ENCODE measurements at places on chromosomes 16 and 17.

GRCh38 chr17:17700251-17700969, 19.2 kb downstream of the RAI1 start:
- DNase-seq = no peak

- DNase-seq = no peak
Observed at GRCh38 chr16:66740533-66740932, 10.9 kb downstream of the DYNC1LI2 start.

DNA sequence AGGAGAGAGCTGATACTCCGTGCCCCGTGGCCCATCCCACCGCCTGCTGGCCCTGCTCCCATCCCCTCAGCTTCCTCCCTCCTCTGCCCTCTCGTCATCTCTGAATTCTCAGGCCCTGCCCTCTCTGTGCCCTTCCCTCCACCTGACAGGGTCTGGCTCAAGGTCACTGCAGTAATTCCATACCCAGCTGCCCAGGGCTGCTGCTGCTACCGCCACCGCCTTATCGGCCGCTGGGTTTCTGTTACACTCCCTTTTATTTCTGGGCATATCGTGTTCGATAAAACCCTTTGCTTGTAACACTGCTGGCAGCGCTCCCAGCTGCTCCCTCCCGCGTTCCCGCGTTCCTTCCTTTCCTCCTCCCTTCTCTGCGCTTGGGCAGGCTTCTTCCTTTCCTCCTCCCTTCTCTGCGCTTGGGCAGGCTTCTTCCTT, 1.2 kb downstream of the EPN3 start:
- DNase-seq = no peak

DNA sequence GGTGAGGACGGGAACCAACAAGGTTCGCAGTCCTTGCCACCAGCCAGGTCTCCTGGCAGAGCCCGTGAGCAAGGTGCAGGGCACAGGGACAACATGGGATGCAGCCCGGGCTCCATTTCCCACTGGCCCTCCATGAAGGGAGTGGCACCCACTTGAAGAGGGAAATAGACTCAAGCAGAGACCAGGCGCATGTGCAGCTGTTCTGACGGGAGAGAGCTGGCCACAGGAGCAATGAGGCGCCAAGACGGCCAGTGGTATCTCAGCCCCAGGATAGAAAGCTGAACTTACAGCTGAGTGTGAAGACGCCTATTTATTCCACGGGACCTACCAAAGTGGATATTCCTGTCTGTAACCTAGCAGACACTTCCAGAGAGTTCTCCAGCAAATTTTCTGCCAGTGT, 8.2 kb upstream of the FOXJ1 start:
- no peak for DNase-seq

DNA sequence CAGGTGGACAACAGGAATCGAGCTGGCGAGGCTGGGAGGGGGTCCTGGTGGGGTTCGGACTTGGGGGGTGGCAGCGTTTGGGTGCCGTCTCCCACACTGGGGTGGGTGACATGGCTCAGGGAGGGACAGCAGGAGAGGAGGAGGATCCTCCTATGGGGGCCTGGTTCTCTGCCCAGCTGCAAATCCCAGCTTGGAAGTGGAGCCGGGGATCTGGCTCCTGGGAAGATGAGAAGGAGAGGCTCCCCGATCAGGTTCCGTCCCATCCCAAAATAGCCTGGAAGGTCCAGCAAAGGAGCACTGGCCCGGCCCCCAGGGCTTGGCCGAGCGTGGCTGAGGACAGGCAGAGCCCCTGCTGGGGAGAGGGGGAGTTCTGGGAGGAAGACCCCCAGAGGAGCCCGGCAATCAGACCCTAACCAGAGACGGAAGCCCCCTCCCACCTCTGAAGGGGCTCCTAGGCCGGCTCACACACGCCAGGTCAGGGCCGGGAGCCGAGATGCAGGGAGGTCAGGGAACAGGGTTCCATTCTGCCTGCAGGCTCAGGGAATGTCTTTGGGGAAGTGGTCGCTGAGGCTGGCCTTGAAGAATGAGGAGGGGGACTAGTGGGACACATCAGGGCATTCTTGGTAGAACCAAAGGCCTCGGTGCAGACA, 143.7 kb downstream of the ENGASE start:
- no peak for DNase-seq

- DNase-seq = no peak
Observed at GRCh38 chr17:49327835-49328784, 33.9 kb downstream of the ZNF652 start.

DNA sequence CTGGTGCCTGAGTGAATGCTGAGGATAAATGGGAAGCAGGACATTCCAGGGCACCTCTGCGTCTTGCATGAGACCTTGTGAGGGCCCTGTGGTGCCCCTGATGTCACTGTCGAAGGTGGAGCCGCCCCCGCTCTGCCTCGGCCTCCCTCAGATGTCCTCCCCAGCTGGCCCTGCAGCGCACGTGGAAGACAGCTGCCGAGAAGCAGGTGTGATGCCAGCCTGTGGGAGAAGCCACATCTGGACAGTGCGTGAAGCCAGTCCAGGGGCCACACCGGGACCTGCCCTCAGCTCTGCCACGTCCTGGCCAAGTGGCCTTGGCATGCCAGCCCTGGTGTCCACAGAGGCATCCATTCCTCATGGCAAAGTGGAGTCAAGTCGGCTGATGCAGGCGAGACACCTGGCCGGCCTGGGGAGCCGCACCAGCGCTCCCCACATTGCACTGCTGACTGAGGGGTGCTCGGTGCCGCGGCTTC, 21.6 kb upstream of the METRNL start:
- DNase-seq = no peak

- DNase-seq = no peak
Observed at GRCh38 chr16:3974751-3975150, 94.2 kb upstream of the CREBBP start.

GRCh38 chr17:39104046-39104445, 47.4 kb downstream of the PLXDC1 start:
- no peak for DNase-seq

DNA sequence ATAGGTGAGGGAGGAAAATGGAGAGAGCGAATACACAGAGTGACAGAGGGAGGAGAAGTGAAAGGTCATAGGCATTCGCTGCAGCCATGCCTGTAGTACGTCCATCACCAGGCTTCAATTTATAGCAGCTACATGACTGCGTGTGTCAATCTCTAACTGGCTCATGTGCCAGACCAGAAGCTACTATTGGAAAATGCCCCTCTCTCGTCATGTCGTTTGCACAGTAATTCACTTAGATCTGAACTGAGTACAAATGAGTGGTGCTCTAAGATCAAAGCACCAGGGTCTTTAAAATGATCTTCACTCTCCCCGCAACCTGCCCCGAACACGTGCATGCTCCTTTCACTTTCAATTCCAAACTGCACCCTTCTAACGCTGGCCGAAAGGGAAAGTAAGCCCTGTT, 51.3 kb downstream of the ADCY9 start:
- no peak for DNase-seq

DNA sequence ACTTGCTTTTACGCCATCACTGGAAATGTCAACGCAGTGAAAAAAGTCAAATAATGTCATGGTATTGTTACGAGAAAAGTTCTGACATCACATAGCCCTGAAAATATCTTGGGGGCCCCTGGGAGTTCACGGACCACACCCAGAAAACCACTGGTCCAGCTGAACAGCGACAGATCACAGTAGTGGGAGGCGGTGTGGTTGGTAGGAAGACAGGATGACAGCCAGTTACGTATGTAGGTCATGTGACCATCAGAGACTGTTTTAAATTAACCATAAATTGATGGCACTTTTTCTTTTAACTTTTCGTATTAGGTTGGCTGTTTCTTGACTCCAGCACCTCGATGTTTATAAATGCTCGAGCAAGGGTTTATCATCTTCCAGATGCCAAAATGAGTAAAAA, 11.9 kb downstream of the ERCC4 start:
- DNase-seq = no peak

- no peak for DNase-seq
Observed at GRCh38 chr16:88552815-88553214, 17.4 kb upstream of the ZC3H18 start.

- no peak for DNase-seq
Observed at GRCh38 chr16:51399908-51400670, 249.0 kb upstream of the SALL1 start.

GRCh38 chr17:77570565-77570898, 388.0 kb upstream of the TNRC6C start:
- DNase-seq = no peak

GRCh38 chr16:74051-74746, 1.8 kb upstream of the RHBDF1 start:
- DNase-seq = no peak

DNA sequence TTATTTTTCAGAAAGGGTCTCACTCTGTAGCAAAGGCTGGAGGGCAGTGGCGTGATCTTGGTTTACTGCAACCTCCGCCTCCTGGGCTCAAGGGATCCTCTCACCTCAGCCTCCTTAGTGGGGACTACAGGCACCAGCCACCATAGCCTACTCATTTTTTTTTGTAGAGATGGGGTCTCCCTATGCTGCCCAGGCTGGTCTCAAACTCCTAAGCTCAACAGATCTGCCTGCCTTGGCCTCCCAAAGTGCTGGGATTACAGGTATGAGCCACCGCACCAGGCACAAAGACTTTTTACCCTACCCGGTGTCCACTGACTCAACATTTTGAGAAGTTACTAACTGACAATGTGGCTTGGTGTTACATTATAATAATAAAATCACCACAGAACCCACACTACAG, 7.2 kb downstream of the GRB2 start:
- DNase-seq = no peak

DNA sequence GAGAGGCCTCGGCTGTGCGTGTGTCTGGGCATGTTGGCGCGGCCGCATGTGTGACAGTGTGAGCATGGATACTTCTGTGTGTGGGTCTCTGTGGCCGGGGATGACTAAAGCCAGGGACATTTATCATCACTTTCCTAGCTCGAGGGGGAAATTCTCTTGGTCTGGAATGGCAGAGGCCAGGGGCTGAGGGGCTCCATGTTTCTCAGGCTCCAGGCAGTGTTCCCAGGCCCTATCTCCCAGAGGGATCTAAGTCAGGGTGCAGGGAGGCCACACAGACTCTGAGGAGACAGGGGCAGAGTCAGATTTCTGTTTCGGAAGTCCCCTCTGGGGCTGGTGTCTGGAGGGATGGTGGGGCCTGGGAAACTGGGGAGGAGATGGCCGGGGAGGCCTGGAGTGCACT, 23.7 kb upstream of the SPNS2 start:
- DNase-seq = no peak

GRCh38 chr17:75404223-75404730, 1.2 kb downstream of the GRB2 start:
- DNase-seq = no peak

- DNase-seq = no peak
Observed at GRCh38 chr16:50457979-50458491, 89.2 kb upstream of the BRD7 start.

DNA sequence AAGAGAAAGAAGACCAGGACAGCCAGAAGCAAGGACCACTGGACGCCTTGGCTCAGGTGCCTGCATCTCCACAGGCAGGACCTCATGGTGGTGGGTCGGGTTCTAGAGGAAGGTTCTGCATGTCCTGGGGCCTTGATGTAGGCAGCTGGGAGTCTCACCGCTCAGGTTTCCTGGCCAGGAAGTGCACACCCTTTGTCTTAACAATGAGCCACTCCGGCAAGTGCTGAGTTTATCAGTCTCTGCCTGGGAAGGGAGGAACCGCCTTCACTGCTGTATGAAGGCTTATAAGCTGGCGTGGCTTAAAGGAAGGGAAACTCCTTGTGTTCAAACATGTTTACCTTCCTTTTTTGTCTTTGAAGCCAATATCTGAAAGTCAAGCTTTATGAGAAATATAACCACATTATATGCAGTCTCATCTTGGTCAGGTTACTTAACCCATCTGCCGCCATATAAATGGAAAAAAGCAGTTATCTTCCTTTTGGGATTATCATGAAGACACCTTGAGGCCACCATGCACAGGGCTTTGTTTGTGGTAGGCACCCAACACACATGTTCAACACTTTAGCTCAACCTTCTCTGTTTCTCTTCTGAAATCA, at the start of gene ST6GALNAC1:
Gene ST6GALNAC1 (minus strand): TSS at position 205 of the 596 bp plus-strand sequence. CDS start 119 bp downstream, at position 86.
- no peak for DNase-seq

GRCh38 chr17:51636291-51636690, 375.9 kb downstream of the UTP18 start:
- no peak for DNase-seq

DNA sequence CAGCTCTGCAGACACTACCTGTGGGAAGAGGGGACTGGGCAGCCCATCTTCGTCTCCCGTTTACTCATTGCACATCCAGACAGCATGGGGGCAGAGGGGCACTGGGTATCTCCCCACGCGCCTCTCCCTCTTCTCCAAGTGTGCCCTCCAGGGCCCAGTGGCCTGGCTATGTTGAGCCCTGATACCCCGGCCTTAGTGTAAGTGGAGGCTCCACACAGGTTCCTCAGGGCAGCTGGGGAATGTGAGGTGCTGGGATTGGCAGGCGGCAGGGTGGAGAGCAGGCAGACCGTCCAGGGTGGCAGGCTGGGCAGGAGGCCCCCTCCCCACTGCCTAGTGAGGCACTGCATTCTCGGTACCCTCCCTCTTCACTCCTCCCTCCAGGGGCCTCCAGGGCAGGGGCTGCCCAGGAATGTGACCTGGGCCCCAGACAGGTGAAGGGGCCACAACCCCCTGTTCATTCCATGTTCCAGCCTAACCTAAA, 13.2 kb upstream of the NAGLU start:
- no peak for DNase-seq

DNA sequence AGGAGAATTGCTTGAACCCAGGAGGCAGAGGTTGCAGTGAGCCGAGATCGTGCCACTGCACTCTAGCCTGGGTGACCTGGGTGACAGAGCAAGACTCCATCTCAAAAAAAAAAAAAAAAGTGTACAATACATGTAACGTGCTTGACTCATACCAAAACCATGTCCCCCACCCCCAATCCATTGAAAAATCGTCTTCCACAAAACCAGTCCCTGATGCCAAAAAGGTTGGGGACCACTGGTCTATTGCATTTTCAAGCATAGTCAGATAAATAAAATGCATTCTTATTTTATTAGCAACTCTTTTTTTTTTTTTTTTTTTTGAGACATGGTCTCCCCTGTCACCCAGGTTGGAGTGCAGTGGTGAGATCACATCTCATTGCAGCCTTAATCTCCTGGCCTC, 52.1 kb downstream of the COPRS start:
- no peak for DNase-seq

DNA sequence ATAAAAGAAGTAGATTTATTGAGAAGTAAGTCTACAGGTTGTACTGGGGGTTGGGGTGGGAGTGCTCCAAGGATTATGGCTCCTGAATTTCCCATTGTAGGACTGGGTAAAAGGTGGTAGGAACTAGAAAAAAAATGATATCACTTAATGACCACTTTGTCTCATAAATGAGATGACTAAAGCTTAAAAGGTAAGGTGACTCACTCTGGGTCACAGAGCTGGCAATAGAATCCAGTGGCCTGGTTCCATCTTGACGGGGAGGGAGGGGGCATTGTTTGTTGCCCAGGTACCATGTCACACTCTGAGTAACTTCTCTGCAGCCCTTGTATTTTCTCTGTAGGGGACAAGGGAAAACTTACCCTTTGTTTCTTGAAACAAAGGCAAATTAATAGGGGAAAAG, 126.1 kb downstream of the PITPNC1 start:
- no peak for DNase-seq

GRCh38 chr16:14302031-14302398, 230.9 kb downstream of the MRTFB start:
- no peak for DNase-seq

- no peak for DNase-seq
Observed at GRCh38 chr16:1723450-1724147, 17.6 kb downstream of the MAPK8IP3 start.

- no peak for DNase-seq
Observed at GRCh38 chr16:67865318-67865717, 7.5 kb upstream of the EDC4 start.
